RWPE1 (cell line): ENCODE measurements at places on chromosomes 4 and X.

DNA sequence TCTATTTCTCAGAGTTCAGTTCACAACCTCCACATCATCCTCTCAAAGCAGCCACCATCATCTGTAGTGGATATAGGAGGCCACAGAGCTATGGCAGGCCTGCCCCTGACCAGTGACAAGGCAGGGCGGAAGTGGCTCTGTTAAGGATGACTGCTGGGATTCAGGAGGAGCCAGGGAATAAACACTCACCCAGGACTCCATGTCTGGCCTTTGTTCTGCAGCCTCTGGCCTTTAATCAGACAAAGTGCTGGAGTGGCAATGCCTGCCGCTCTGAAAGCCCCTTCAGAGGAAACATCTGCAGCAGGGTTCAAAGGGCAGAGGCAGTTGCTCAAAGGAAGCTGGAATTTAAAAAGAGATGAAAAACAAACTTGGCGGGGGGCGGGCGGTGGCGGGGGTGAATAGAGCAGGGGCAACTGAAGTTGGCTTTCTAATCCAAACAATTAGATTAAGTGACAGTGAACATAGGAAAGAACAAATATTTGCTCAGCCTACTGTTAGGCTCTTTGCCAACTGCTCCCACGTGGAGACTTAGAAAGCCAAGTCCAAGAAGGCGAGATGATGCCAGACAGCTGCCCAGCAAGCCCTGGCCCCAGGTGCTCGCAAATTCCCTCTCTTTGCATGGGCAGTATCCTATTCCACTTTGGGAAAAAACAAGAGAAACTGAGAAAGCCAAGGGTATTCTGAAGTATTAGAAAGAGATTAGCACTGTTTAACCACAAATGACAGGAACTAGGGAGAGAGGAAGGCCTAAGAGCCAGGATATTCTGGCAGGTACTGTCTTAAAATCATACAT is 5.5 kb downstream of the MPP1 start:
- no peak for DNase-seq

DNA sequence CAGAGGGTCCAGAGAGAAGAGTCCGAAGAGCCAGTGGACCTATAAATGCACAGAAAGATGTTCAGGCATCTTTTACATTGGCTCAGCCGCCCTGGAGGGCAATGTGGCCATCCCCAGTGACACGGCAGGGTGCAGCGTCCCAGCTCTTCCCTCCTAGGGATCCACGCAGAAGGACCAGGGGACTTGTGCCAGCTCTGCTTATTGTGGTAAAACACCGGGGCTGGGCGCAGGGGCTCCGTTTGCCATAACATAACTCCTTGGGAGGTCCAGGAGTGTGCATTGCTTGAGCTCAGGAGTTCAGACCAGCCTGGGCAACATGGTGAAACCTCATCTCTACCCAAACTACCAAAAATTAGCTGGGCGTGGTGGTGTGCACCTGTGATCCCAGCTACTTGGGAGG is 70.2 kb downstream of the CPZ start:
- no peak for DNase-seq

GRCh38 chrX:103258275-103258674 is 3.3 kb upstream of the TCEAL8 start:
- DNase-seq: no peak

- DNase-seq: no peak
Measured at GRCh38 chr4:150482581-150482980, 99.4 kb upstream of the MAB21L2 start.

DNA sequence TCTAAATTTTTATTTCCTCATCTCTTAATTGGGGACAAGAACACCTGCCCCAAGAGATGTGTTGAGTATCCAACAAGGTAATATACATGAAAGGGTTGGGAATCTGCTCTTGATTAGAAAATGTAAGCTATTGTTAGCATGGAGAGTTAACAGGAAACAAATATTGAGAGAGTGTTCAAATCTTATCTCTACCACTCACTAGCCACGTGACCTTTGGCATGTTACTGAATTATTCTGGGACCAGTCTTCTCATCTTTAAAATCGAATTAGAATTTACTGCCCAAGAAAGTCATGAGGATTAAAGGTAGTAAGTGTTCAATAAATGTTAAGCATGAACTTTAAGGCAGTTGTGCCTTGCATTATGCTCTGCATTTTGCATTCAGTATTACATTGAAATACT is 184.7 kb downstream of the MID1IP1 start:
- no peak for DNase-seq
